ENCODE measurements at places on chromosomes 5 and 9.

DNA sequence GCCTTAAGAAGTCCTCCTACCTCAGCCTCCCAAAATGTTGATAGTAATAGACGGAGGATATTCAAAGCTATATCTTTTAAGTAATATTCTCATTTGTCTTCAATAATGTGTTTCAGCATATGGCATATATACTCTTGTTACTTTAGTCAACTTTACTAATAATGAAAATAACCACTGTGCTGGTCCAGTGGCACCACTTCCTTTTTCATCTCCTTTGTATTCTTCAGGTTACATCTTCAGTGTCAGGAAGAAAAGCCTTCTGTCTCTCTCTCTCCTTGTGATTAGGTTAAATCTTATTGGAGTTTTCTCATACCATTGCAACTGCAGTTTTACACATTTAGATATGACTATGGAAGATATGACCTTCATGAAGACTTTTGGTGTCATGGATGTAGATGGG is 31.3 kb downstream of the PARP8 start:
- no peak for DNase-seq

- DNase-seq, result no peak
Observed at GRCh38 chr5:163385824-163386223, 51.6 kb upstream of the CCNG1 start.

GRCh38 chr5:66829826-66830225 is 233.6 kb downstream of the MAST4 start:
- DNase-seq, result no peak

DNA sequence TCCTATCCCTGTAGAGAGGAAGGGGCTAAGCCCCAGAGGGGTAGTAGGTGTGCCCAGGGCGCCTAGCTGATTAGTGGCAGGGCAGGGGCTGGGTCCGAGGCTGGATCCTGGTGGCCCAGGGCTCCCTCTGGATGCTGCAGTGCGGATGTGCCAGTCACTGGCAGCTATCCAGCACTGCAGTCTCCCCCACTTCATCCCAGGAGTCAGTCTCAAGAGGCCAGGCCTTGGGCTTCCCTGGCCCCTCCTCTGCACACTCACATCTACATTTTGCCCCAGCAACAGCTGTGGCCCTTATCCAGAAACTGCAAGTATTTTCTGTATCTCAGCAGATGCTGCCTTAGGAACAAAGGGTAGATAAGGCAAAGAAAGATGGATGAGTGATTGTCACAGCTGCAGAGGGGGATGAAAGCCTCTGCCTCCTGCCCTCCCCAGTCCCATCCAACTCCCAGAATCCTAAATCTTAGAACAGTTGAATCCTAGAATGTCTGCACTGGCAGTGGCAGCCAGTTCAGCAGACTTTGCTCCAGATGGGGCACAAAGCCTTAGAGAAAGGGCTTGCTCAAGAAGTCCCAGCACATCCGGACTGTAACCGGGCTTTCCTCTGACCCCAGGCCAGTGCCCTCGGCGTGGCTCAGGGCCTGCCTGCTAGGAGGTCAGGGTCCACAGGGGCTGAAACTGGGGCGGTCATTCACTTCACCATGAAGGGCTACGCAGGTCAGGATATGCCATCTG is 1.6 kb downstream of the ANXA6 start:
- DNase-seq, result no peak

DNA sequence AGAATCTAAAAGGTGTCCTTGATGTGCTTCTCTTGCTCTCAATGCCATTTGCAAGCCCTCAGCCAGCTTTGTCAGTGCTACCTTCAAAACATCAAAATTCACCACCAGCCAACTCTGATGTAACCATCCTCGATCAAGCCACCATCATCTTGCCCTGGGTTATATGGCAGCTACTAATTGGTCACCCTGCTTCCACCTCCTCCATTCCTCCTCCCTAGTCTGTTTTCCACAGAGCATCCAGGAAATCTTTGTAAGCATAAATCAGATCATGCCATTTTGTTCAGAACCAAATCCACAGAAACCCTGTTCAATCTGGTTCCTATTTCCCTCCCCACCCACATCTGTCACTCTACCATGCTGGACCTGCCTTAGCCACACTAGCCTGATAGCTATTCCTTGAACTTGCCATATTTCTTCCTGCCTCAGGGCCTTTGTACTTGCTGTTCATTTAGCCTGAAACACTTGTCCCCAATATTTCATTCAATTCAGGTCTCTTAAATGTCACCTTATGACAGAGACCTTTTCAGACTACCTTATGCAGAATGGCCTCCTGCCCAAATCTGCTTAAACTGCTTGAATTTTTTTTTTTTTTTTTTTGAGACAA is 1.9 kb upstream of the B4GALT1 start:
- no peak for DNase-seq
